ENCODE measurements at places on chromosomes 2 and 18.

GRCh38 chr2:3403587-3404334 is 24.3 kb downstream of the TRAPPC12 start:
- DNase-seq = no peak

- no peak for DNase-seq
These were observed 11.8 kb downstream of the PREPL start for GRCh38 chr2:44349506-44349905.

DNA sequence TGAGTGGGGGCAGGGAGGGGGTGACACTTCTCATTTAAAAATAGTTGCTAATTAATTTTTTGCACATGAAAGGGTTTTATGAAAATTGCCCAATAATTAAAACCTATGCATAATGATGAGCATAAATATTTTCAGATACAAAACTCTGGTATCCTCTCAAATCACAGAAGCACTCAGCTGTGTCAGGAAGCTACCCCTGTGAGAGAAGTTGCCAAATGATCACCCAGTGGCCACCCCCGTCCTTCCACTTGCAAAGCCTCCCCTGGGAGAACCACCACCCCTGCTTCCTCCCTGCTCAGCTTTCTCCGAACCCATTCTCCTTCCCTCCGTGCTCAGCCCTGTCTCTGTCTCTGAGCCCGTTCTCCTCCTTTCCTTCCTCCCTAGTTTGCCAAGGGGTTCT is 400.2 kb upstream of the SALL3 start:
- no peak for DNase-seq

GRCh38 chr2:88770016-88770415 is 78.5 kb downstream of the RPIA start:
- no peak for DNase-seq

DNA sequence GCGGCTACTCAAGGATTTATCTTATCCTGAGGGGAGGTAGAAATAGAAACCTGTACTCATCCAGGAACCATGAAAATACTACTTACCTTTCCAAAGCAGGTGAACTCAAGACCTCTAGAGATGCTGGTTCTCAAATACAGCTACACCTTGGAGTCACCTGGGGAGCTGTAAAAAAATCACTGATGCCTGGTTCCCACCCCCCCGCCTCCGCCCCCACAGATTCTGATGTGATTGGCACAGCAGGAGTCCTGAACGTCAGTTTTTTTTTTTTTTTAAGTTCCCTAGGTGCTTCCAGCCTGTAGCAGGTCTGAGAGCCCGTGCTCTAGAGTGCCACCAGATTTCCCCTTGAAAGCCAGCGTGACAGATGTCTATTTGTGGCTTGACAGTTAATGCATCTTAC is 113.6 kb downstream of the MRO start:
- no peak for DNase-seq

DNA sequence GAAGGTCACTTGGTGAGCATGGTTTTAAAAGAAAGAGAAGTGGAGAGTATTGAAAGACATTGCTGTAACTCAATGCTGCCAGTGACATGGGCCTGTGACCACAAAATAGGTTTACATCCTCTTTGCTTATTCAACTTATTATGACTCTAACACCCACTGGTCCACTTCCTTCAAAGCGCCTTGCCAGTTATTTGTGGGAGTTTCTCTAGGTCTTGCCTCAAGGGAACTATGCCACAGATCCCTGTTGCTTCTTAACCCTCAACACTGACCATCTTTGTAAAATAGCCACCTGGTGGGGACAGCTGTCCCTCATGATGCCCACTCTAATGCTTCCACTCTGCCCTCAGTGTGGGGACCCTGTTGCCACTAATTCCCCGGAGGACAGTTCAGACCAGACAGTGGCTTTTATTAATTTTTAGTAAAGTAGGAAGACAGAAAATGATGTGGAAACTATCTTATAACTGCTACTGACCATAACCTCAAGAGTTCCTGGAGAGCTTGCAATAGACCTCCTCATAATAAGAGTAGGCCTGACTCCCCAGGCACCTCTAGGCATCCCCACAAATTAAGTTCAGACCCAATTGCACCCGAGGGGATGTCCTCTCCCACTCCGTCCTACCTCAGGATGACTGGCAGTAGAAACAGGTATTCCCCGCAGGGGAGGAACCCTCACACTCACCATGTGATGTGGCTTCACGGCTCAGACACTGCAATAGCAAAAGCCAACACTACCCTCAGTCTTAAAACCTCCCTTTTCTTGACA is 31.3 kb upstream of the SLC25A52 start:
- DNase-seq = no peak

DNA sequence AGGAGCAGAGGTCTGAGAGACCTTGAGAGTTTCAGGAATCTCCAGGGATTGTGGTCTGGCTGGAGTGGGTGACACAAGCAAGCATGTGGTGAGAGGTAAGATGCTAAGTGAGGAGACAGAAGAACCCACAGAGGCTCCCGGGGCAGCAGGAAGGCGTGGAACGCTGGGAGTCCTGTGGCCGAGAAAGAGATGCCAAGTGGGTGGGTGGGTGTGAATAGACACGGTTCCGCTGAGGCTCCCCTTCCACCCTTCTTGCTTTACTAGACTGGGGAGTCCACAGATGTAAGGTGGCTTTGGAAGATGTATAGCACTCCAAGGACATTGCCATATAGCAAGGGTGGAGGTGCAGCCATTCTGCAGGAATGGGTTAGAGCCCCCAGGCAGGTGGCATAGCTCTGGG is 4.2 kb downstream of the TEX51 start:
- no peak for DNase-seq

DNA sequence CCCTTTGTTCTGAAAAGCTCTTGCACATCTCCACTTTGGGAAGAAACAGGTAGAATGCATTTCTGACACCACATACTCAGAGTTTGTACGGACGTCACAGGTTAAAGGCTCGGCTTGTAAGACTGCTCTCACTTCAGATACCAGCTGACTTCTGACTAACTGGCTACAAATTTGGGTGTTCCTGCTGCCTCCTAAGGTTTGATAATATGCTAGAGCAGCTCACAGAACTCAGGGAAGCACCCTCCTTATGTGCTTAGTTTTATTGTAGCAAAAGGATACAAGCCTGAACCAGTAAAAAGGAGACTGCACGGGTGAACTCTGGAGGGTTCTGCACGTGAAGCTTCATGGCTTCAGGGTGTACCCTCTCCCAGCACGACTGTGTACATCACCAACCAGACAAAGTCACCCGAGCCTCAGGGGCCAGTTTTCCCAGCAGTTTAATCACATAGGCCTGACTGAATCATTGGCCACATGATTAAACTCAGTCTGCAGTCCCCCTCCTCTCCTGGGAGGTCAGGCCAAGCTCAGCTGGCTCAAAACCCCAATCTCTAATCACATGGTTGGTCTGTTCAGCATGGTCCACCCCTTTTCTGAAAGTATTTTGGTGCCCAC is 749.5 kb upstream of the RAB6C start:
- DNase-seq = no peak

DNA sequence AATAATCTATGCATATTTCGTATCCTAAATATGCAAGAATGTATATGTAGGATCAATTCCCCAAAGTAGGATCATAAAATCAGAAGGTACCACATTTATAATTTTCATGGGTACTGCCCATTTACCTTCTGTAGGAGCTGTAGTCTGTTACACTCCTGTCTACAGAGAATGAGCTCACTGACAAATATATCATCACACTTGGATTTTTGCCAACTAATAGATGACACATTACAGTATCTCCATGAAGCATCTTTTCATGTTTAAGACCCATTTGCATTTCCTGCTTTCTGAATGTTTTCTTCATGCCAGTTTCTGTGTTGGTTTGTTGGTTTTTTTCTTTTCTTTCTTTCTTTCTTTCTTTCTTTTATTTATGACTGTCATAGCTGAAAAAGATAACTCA is 70.9 kb upstream of the EML6 start:
- DNase-seq = no peak

DNA sequence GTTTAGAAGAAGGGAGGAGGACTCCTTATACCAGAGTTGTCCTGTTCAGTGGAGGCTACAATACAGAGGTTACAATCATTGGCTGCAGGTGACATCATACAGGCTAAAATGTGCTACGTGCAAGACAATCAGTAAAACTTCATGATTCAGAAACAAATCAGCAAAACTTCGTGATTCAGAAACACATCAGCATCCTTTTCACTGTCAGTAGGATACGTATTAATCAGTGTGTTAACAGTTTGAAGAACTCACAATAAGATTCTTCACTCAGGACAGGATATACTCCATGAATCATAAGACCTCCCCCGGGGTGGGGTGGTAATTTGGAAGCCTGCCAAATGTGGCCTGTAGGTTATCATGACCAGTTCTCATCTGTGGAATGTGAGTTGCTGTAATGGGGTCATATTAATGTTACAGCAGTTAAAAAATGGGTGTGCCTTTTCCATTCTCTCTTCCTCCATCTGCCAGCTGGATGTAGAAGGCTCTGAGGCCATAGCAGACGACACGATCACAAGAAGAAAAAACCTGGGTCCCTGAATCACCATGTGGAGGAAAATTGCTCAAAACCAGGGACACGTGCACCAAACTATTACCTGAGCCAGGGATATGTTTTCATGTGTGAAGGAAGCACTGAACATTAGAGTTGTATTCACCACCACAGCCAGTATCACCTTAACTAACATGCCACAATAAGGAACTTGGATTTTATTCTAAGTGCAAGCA is 134.8 kb upstream of the CREB1 start:
- peak; percentile 17 for DNase-seq

DNA sequence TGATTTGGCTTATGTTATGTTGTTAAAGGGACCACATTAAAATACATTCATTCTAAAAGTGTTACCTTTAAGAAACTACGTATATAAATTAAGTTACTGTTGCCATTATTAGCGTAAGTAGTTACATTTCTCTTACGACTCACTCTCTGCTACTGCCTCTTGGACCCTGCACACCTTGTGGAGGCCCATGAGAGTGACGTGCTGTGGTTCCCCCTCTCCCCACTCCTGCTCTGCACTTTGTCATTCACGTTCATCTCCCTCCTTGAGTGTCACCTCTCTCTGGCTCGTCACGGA is 830 bp upstream of the MERTK start:
- DNase-seq = no peak

- DNase-seq = no peak
These were observed 362.9 kb downstream of the ZEB2 start for GRCh38 chr2:144156736-144157640.

GRCh38 chr2:63729362-63729761 is 112.3 kb upstream of the UGP2 start:
- no peak for DNase-seq

DNA sequence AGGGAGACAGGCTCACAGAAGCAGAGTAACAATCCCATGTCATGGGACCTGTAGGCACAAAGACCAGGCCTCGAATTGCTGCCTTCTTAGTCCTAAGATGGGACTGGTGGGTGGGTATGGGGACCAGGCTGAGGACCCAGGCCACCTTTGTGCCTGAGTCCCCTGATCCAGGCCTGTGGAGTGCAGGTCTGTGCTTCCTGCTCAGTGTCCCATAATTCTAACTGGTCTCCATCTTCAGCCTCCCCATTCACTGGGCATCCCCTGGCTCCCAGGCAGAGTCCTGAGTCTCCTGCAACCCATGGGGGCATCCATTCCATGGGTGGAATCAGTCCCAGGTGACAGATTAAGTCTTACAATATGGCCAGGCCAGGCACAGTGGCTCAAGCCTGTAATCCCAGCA is 83.9 kb downstream of the SMAD7 start:
- no peak for DNase-seq

GRCh38 chr2:159300586-159300985 is 14.1 kb upstream of the WDSUB1 start:
- no peak for DNase-seq

GRCh38 chr2:190717764-190718651 is 69.1 kb downstream of the NAB1 start:
- no peak for DNase-seq

DNA sequence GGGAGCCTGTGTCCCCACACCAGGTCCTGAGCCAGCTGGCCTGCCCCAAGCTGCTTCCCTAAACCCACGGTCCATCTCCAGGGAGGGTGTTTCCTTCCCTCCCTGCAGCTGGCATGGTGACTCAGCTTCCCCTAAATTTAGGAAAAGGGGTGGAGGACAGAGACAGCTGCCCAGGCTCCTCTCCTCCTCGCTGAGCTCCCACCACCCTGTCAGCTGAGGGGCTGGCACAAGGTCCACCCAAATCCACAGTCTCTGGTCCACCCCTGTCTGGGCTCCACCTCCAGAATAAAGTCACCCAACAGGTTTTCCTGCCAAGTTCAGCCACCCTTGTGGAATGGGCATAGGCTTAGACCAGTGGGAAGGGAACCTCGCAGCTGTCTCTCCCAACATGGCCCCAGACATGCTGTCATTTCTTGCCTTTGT is 156.5 kb downstream of the TNS1 start:
- no peak for DNase-seq

DNA sequence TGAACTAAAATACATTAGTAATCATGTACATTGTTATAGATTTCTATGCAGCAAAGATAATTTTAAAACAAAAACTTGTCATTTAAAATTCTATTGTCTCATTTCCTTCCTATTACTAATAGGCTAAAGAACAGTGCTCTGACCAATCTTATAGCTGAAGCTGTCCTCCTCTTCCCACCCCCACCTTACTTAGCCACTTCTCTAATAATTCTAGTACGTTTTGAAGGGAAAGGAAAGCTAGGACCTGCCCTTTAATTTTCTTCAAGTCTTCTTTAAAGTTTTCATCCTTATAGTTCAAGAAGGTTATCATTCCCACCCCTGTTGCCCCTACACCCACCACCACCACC is 121.6 kb downstream of the RBMS1 start:
- DNase-seq = no peak

- DNase-seq = no peak
These were observed 35.7 kb downstream of the KDM3A start for GRCh38 chr2:86476918-86477317.

DNA sequence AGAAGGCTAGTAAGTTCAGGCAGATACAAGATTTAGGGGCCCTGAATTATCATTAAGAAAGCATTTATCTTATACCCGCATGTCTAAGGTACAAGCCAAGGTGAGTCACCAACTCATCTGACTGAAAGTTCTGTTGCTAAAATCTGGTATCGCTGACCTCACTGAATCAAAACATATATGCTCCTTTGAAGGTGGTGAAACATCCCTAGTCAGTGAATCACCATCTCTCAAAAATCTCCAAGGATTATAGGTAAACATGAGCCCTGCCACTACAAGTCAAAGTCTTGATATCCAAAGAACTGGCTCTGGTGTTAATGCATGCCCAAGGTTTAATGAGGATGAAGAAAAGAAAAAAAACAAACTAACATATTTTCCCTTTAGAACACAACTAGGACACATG is 43.5 kb downstream of the IRS1 start:
- DNase-seq = no peak

GRCh38 chr18:53771664-53772063 is 452.8 kb downstream of the MBD2 start:
- no peak for DNase-seq

GRCh38 chr2:219408631-219409030 is 9.5 kb upstream of the DES start:
- no peak for DNase-seq
